ENCODE measurements at places on chromosomes 2 and 18. TPM values are rescaled to one million over a fixed set of nuclear protein-coding genes. Genes with fewer than 3 reads are reported as not detected.

The ANO7 gene
- total RNA-seq = 0.97 TPM

DNA sequence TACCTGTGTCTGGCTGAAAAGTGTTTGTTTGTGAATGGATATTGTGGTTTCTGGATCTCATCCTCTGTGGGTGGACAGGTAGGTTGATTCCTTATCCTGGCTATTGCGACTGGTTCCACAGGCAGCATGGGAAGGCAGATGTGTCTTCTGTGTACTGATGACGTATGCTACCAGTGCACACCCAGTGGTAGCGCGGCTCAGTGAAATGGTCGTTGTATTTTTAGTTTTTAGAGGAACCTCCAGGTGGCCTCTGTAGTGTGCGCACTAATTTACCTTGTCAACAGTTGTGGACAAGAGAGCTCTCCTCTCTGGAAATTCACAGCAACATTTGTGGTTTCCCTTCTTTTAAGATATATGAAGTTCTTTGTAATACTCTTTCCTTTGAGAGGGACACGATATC is 52.5 kb downstream of the CCDC74A start:
- DNase-seq = no peak
- H3K4me3 ChIP-seq = no peak overlapping the region
- H3K36me3 ChIP-seq = no peaks in the 10 kb centered on the region
- no peaks in the 10 kb centered on the region for H3K4me1 ChIP-seq

DNA sequence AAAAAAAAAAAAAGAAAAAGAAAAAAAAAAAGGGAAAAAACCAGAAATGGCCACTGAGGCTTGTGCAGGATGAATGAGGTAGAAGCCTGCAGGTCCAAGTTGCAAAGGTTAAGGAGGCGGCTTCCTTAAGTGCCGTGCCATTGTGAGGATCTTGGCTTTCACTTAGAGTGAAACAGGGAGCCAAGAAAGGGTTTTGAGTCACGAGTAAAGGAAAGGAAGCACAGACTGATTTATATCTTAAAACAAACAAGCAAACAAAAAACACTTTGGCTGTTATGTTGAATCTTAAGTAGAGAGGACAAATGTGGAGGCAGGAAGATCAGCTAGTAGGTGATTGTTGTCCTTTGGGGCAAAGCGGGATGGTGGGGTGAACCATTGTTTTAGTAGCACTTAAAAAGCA is 749.7 kb upstream of the SOX11 start:
- no peak overlapping the region for H3K27ac ChIP-seq
- H3K4me3 ChIP-seq = no peak overlapping the region
- DNase-seq = no peak
- H3K36me3 ChIP-seq = no peaks in the 10 kb centered on the region
- no peaks in the 10 kb centered on the region for H3K4me1 ChIP-seq

The LOXHD1 gene
- 0.15 TPM for total RNA-seq

The CRYGD gene
- not detected for total RNA-seq

The TRIM43 gene
- total RNA-seq = not detected

DNA sequence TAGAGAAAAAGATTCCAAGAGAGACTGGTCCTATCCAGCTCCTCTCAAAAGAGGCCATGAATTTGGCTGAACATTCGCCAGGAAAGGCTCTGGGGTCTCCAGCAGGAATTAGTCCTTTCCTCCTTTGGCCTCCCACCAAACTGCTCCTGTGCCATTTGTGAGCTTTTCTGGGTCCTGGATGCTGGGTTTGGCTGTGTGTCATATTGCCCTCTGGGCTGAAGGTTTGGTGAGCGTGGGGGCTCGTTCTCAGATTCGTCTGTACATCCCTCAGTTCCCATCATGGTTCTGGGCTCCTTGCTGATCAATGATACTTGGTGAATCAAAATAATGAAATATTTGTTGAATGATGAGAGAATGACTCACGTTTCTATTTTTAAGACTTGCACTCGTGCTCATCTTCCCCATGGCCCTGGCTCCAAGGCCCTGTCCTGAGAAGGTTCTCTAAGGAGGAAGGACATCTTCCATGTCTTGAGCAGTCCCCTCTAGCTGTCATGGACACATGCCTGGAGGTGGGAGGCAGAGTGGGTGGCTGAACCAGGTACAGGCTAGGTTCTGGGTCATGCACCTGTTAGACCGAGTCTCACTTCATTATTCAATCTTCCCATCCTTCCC is 47.8 kb upstream of the RHOB start:
- H3K4me1 ChIP-seq = no peaks in the 10 kb centered on the region
- H3K27me3 ChIP-seq = no peaks in the 10 kb centered on the region
- no peak for DNase-seq
- H3K27ac ChIP-seq = no peak overlapping the region

- no peak overlapping the region for H3K27ac ChIP-seq
- no peaks in the 10 kb centered on the region for H3K27me3 ChIP-seq
- no peaks in the 10 kb centered on the region for H3K36me3 ChIP-seq
Measured at GRCh38 chr2:12397854-12398253, 318.9 kb upstream of the TRIB2 start.

GRCh38 chr18:58691256-58691655 is 20.0 kb downstream of the MALT1 start:
- H3K4me1 ChIP-seq = no peaks in the 10 kb centered on the region
- no peaks in the 10 kb centered on the region for H3K27me3 ChIP-seq
- H3K27ac ChIP-seq = no peak overlapping the region
- no peak overlapping the region for H3K4me3 ChIP-seq
- DNase-seq = no peak

DNA sequence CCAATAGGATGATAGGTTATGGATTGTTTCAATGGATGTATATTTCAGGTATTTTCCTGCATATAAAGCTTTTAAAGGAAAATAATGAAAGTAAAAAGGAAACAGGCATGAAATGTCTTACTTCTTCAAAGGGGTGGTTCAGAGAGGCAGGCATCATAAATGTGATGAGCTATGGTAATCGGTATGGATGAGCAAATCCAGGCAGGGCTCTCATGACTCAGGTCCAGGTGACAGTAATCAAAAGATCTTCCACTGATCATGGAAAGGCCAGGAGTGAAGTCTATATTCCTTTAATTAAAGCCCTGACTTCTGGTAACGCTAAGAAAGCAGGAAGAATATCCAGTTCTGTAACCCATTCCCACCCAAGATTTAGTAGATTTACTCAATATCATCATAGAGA is 48.7 kb upstream of the RGPD4 start:
- no peak overlapping the region for H3K4me3 ChIP-seq
- no peak overlapping the region for H3K27ac ChIP-seq
- DNase-seq = no peak

GRCh38 chr2:74843899-74844298 is 10.0 kb downstream of the HK2 start:
- H3K27me3 ChIP-seq = no peaks in the 10 kb centered on the region
- H3K27ac ChIP-seq = no peak overlapping the region
- no peaks in the 10 kb centered on the region for H3K36me3 ChIP-seq
- DNase-seq = no peak
